ENCODE measurements at places on chromosomes 11 and 22.

DNA sequence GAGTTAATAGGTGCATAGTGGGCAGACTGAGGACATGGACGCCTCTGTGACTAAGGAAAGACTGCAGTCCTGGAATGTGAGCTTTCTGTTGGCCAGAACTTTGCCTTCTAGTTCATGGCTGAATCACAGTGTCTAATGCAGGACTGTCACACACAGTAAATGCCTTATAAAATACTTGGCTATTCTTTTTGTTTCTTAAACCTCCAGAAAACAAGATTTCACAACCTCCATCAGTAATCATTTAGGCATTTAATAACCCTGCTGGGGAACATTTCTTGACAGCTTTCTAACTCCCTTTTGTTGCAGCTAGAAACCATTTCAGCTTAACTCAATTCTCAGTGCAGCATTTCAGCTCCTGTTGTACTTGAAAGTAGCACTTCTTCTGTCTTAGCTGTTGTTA, 335.8 kb upstream of the DDI1 start:
- H3K4me1 ChIP-seq, result no peaks in the 10 kb centered on the region
- no peak for DNase-seq
- no peaks in the 10 kb centered on the region for H3K27me3 ChIP-seq
- no peaks in the 10 kb centered on the region for H3K36me3 ChIP-seq

GRCh38 chr11:124788521-124788920, 11.7 kb downstream of the MSANTD2 start:
- H3K36me3 ChIP-seq, result no peaks in the 10 kb centered on the region
- DNase-seq, result no peak
- no peak overlapping the region for H3K27ac ChIP-seq
- H3K27me3 ChIP-seq, result no peaks in the 10 kb centered on the region
- no peak overlapping the region for H3K4me3 ChIP-seq

DNA sequence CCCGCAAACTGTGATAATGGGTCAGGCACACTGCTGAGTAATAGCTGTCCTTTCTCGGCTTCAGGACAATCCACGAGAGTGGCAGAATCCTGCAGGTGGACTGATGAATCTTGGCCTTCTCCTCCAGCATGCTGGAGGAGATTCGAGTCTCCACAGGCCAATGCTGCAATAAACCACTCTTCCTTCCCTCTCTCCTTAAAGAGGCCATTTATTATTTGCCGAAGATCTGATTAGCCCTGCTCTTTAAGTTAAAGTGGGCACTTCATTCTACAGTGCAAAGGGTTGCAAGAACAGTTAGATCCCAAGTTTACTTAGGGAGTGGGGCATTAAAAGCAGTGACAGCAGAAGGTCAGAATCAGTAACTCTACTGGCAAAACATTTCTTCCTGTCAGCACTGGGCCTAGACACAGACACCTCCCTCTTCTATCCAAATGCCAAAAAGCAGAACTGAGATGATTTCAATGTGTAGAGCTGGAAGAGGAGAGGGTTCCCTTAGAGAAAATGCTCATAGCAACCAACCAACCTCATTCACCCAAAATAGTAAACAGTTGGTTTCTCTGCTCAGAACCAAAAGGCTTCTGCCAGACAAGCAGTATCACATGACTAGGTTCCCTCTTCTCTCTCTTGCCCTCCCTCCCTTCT, 121.7 kb downstream of the SGSM3 start:
- no peak for DNase-seq
- H3K27me3 ChIP-seq, result no peaks in the 10 kb centered on the region
- H3K36me3 ChIP-seq, result peaks cover 3% of the 10 kb centered on the region
- H3K27ac ChIP-seq, result no peak overlapping the region

- no peaks in the 10 kb centered on the region for H3K4me1 ChIP-seq
- H3K27me3 ChIP-seq, result peaks cover 9% of the 10 kb centered on the region
- H3K27ac ChIP-seq, result no peak overlapping the region
- DNase-seq, result no peak
These were observed 87.7 kb upstream of the AKIP1 start for GRCh38 chr11:8823174-8823742.

- no peak overlapping the region for H3K4me3 ChIP-seq
- no peak overlapping the region for H3K27ac ChIP-seq
- peaks cover 46% of the 10 kb centered on the region for H3K27me3 ChIP-seq
- H3K4me1 ChIP-seq, result no peaks in the 10 kb centered on the region
These were observed 11.9 kb upstream of the CLMP start for GRCh38 chr11:123206791-123207434.

DNA sequence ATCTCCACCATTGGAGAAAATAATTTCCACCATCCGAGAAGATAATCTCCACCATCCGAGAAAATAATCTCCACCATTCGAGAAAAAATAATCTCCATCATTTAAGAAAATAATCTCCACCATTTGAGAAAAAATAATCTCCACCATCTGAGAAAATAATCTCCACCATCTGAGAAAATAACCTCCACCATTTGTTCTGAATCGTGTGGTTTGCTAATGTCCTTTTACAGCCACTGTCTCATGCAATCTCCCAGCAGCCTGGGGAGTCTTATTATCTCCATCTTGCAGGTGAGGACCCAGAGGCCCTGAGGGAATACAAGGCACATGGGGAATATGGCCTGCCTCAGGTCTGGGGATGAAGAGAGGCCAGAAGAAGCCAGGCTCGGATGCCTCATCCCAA, 54.1 kb upstream of the TCF20 start:
- DNase-seq, result no peak
- no peak overlapping the region for H3K4me3 ChIP-seq
- peaks cover 53% of the 10 kb centered on the region for H3K4me1 ChIP-seq
- H3K36me3 ChIP-seq, result peaks cover 3% of the 10 kb centered on the region
- no peaks in the 10 kb centered on the region for H3K27me3 ChIP-seq
- H3K27ac ChIP-seq, result peak overlapping the region; percentile 65

- H3K4me3 ChIP-seq, result no peak overlapping the region
- H3K4me1 ChIP-seq, result no peaks in the 10 kb centered on the region
- no peak for DNase-seq
- no peak overlapping the region for H3K27ac ChIP-seq
- peaks cover 4% of the 10 kb centered on the region for H3K27me3 ChIP-seq
- H3K36me3 ChIP-seq, result no peaks in the 10 kb centered on the region
These were observed 4.7 kb downstream of the OLFML1 start for GRCh38 chr11:7490054-7490453.

DNA sequence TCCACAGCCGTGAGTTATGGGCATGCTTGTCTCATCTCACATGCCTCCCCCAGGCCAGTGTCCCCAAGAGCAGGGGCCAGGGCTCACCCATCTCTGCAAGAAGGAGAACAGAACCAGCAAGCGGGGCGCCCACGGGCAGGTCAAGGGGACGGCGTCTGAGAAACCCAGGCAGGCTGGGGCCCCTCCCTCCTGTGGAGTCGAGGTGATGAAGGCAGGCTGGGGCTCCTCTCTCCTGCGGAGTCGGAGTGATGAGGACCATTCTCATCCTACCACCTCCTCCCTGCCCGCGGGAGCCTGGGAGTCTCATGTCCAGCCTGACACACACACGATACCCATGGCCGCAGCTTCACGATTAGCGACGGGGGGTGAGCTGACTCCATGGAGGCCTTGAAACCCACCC, 141.9 kb downstream of the CTTN start:
- no peak for DNase-seq
- H3K27ac ChIP-seq, result no peak overlapping the region
- H3K27me3 ChIP-seq, result no peaks in the 10 kb centered on the region
- no peak overlapping the region for H3K4me3 ChIP-seq
- H3K36me3 ChIP-seq, result no peaks in the 10 kb centered on the region

- peaks cover 63% of the 10 kb centered on the region for H3K4me1 ChIP-seq
- H3K4me3 ChIP-seq, result no peak overlapping the region
- DNase-seq, result no peak
- H3K27ac ChIP-seq, result no peak overlapping the region
- peaks cover 23% of the 10 kb centered on the region for H3K36me3 ChIP-seq
- no peaks in the 10 kb centered on the region for H3K27me3 ChIP-seq
These were observed 20.9 kb downstream of the LIMK2 start for GRCh38 chr22:31233001-31233400.

DNA sequence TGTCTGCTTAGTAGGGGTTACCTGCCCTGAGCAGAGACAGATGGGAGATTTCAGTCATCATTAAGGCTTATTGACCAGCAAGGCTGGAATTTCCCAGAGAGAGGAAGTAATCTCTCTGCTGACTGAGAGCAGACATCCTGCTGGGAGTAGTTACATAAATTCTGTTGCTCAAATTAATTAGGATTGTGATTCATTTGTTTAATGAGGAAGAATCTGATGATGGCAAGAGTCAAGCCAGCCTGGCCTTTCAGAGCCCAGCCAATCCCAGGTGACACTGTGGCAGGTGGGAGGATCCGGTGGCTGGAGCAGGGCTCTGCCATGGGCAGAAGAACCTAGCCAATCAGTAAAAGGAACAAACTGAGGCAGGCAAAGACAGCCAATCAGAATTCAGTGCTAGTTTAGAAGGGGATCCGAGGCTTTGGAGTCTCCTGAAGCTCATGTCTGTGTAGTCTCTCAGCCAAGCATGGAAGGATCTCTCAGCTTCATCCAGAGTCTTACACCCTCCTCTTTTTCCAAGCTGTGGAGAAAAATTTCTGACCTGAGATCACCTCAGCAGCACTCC, 61.2 kb upstream of the CHST1 start:
- no peak overlapping the region for H3K4me3 ChIP-seq
- no peak for DNase-seq
- no peak overlapping the region for H3K27ac ChIP-seq
- peaks cover 4% of the 10 kb centered on the region for H3K27me3 ChIP-seq
- H3K36me3 ChIP-seq, result no peaks in the 10 kb centered on the region

DNA sequence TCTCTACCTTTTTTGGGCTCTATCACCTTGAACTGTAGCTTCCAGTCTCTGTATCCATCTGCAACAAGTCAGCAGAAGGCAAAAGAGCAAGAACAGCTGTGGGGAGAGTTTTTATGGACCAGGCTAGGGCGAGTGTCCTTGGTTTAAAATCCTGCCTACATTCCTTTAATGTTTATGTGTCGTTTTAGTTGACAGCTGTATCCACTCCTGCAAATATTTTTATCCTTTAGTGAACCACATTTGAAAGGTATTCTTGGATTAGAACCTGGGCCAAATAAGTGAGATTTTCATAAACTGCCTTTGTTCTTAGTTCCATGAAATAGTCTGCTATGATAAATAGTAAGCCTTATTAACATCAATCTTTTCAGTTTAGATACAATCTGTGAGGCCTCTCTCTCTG, 712.2 kb downstream of the ETS1 start:
- no peaks in the 10 kb centered on the region for H3K36me3 ChIP-seq
- no peak overlapping the region for H3K27ac ChIP-seq
- DNase-seq, result no peak
- peaks cover 4% of the 10 kb centered on the region for H3K27me3 ChIP-seq
- no peak overlapping the region for H3K4me3 ChIP-seq
- H3K4me1 ChIP-seq, result no peaks in the 10 kb centered on the region

- peak; percentile 46 for DNase-seq
- H3K4me1 ChIP-seq, result peaks cover 19% of the 10 kb centered on the region
These were observed 540 bp downstream of the PPARA start for GRCh38 chr22:46150655-46151477.

- H3K4me3 ChIP-seq, result no peak overlapping the region
- H3K27me3 ChIP-seq, result peaks cover 2% of the 10 kb centered on the region
- no peaks in the 10 kb centered on the region for H3K36me3 ChIP-seq
- H3K27ac ChIP-seq, result no peak overlapping the region
- no peak for DNase-seq
These were observed 36.4 kb upstream of the DKK3 start for GRCh38 chr11:12044799-12045198.

- no peaks in the 10 kb centered on the region for H3K36me3 ChIP-seq
- H3K27me3 ChIP-seq, result peaks cover 17% of the 10 kb centered on the region
- H3K4me1 ChIP-seq, result no peaks in the 10 kb centered on the region
- H3K27ac ChIP-seq, result no peak overlapping the region
These were observed 69.4 kb upstream of the AMPD3 start for GRCh38 chr11:10385696-10386095.

DNA sequence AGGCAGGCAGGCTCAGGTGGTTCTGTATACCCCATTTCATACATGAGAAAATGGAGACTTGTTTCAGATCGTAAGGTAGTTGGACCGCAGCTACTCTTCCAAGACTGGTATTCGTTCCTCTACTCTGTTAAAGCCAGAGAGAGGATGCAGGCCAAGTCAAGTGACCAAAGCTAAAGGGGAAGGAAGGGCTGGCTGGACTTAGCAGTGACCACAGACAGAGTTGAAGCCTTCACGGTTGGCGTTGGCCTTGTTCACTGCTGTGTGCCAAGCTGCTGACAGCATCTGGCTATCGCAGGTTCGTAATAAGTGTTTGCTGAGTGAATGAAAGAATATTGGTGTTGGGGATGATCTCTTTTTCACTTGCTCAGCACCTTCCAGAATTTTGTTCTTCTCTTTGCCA, 64.2 kb downstream of the PTPRJ start:
- H3K4me1 ChIP-seq, result peaks cover 79% of the 10 kb centered on the region
- H3K27ac ChIP-seq, result peak overlapping the region; percentile 79
- H3K4me3 ChIP-seq, result no peak overlapping the region
- H3K27me3 ChIP-seq, result no peaks in the 10 kb centered on the region
- H3K36me3 ChIP-seq, result peaks cover 51% of the 10 kb centered on the region

DNA sequence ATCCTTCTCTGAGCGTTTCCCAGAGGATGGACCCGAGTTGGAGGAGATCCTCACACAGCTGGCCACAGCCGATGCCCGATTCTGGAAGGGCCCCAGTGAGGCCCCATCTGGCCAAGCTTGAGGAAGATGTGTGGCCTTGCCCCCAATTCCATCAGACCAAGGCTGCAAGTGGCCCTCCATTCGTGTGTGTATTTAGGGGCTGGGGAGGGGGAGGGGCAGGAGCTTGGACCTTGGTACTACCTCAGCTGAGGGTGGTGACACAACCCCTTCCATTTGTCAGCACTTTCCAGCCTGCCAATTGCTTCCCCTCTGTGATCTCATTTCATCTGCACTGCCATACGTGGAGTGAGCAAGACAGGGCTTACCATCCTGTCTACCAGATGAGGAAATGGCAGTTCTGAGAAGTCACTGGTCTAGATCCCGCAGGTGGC, 1.3 kb upstream of the BBS1 start:
- peak overlapping the region; percentile 31 for H3K27ac ChIP-seq
- peaks cover 16% of the 10 kb centered on the region for H3K36me3 ChIP-seq
- H3K4me1 ChIP-seq, result peaks cover 18% of the 10 kb centered on the region
- no peaks in the 10 kb centered on the region for H3K27me3 ChIP-seq
- peak; percentile 12 for DNase-seq

- no peak overlapping the region for H3K27ac ChIP-seq
- H3K4me3 ChIP-seq, result no peak overlapping the region
- DNase-seq, result no peak
- H3K4me1 ChIP-seq, result no peaks in the 10 kb centered on the region
- H3K36me3 ChIP-seq, result no peaks in the 10 kb centered on the region
- H3K27me3 ChIP-seq, result no peaks in the 10 kb centered on the region
These were observed 97.3 kb downstream of the CTTN start for GRCh38 chr11:70495351-70496310.

- peak; percentile 86 for DNase-seq
- no peak overlapping the region for H3K27ac ChIP-seq
- H3K36me3 ChIP-seq, result no peaks in the 10 kb centered on the region
- peaks cover 37% of the 10 kb centered on the region for H3K27me3 ChIP-seq
- no peak overlapping the region for H3K4me3 ChIP-seq
- peaks cover 14% of the 10 kb centered on the region for H3K4me1 ChIP-seq
These were observed 62.1 kb downstream of the THAP12 start for GRCh38 chr11:76318744-76319384.

GRCh38 chr11:128174465-128175291, 412.7 kb downstream of the ETS1 start:
- H3K27ac ChIP-seq, result no peak overlapping the region
- H3K4me3 ChIP-seq, result no peak overlapping the region
- no peak for DNase-seq
- H3K4me1 ChIP-seq, result peaks cover 6% of the 10 kb centered on the region
- no peaks in the 10 kb centered on the region for H3K36me3 ChIP-seq
